ENCODE measurements at places on chromosomes 16 and 17. TPM values are rescaled to one million over a fixed set of nuclear protein-coding genes. Genes with fewer than 3 reads are reported as not detected.

GRCh38 chr17:79192503-79193351 is 118.1 kb downstream of the ENGASE start:
- no peak for DNase-seq

- no peak for DNase-seq
Measured at GRCh38 chr17:82246365-82247181, 17.7 kb downstream of the SLC16A3 start.

ABCA9 gene
- total RNA-seq: 8.9 TPM

NACA2 gene
- not detected for total RNA-seq

GRCh38 chr17:33266116-33266515 is 27.0 kb downstream of the ASIC2 start:
- no peak for DNase-seq

DNA sequence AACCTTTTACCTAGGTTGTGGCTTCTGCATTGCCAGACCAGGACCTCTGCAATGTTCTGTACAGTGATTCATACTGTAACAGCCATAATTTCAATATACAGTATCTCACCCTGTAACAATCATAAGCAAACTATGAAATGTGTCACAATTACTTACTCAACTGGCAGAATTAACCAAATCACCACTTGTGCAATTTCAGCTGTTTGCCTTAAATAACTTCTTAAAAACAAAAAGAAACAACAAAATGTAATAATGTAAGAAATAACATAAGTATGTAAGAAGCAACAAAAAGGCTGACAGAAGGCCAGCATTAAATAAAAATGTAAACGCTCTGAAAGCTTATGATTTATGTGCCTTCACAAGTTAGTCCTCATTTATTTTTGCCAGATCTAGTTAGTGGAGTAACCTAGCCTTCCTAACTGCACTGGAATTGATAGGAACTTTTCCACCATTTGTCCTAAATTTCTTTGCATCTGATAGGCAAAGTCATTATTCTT is 96.9 kb downstream of the SKAP1 start:
- DNase-seq: no peak

GRCh38 chr17:55814377-55814776 is 63.5 kb downstream of the PCTP start:
- peak; percentile 64 for DNase-seq

FBXW10B gene
- 0.55 TPM for total RNA-seq

TSPOAP1 gene
- total RNA-seq: 6.5 TPM

GRCh38 chr16:6698548-6698947 is 634.1 kb upstream of the RBFOX1 start:
- DNase-seq: no peak

- DNase-seq: no peak
Measured at GRCh38 chr17:21475571-21475970, 99.4 kb downstream of the KCNJ12 start.

FOXN1 gene
- total RNA-seq: not detected

KRT23 gene
- total RNA-seq: 0.13 TPM

TNFRSF13B gene
- not detected for total RNA-seq

- DNase-seq: no peak
Measured at GRCh38 chr16:69166946-69167930, 19.7 kb upstream of the SNTB2 start.

TPPP3 gene
- 0.40 TPM for total RNA-seq

GRCh38 chr16:58741166-58741565 is 7.0 kb upstream of the GOT2 start:
- DNase-seq: no peak

FUS gene
- total RNA-seq: 43.5 TPM

DNA sequence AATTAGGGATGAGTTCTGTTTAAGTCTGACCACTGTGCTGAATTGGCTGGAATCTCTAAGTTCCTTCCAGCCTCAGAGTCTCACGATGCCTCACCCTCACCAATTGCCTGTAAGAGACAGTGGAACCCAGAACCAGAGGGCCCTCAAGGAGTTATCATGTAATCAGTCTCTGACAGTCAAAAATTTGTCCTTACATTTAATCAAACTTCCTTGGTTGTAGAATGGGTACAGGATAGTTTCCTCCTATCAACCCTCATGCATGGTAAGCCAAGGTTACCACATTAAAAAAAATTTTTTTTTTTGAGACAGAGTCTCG is 83.2 kb downstream of the CDK5R1 start:
- no peak for DNase-seq

AFMID gene
- total RNA-seq: 145 TPM

DNA sequence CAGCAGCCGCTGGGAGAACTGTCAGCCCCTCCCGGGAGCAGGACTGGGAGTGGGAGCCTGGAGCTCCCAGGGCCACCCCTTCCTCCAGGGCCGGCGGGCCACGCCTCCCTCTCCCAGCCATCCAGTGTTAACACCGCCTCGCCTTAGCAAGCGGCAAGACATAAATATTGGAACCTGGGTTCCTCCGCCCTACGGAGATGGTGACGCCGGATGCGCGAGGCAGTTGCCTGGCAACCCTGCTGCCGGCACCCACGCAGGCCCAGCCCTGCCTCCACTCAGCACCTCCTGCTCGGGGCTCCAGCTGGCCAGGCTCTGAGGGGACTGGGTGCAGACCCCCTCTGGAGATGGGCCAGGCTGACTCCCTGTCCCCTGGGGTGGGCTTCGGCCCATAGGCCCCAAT is 27.4 kb upstream of the CACNA1H start:
- no peak for DNase-seq

DNA sequence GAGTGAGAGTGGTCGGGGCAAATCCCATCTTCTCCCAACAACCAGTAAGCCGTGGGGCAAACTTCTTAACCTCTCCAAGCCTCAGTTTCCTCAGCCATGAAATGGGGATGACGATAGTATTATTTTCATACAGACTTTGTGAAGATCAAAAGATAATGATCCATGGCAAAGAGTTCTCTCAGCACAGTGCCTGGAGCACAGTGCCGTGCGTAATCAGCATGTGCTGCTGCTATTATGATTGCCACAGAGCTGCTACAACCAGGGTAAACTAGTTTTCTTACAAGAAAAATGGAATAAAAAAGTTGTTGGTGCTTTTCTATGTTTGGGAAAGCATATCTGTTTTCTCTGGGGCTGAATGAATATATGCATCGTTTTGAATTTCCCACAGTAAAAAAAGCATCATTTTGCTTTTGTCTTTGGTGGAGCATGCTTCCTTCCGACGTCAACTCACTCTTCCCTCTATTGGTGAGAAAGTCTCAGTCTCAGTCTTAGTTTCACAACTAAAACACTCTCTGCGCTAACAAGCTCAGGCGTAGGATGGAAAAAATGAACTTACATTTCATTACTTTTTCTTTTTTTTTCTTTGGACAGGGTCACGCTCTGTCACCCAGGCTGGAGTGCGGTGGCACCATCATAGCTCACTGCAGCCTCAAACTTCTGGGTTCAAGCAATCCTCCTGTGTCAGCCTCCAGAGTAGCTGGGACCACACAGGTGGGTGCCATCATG is 37.2 kb downstream of the CDK5R1 start:
- DNase-seq: no peak

CES3 gene
- total RNA-seq: 80.3 TPM

DNA sequence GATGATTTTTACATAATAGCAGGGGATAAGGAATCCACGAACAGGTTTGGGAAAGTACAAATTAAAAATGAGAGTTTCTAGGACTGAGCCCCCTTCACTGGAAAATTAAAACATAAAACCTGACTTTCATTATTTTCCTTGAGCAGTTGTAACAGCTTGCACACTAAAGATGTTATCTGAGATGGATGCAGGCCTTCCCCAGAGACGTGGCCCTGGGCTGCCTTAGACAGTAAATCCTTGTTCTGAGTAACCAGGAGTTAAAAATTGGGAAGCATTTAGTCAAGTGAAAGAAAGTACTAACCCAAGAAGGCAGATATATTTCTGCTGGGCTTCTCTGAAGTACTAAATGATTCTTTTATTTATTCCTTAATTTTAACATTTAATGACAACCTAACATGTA is 432.2 kb upstream of the KIF2B start:
- DNase-seq: no peak

- no peak for DNase-seq
Measured at GRCh38 chr16:20675488-20676267, 21.8 kb downstream of the ACSM1 start.

GRCh38 chr17:35235917-35236316 is 7.0 kb upstream of the SLFN5 start:
- DNase-seq: no peak

ZNF174 gene
- 4.2 TPM for total RNA-seq

DNA sequence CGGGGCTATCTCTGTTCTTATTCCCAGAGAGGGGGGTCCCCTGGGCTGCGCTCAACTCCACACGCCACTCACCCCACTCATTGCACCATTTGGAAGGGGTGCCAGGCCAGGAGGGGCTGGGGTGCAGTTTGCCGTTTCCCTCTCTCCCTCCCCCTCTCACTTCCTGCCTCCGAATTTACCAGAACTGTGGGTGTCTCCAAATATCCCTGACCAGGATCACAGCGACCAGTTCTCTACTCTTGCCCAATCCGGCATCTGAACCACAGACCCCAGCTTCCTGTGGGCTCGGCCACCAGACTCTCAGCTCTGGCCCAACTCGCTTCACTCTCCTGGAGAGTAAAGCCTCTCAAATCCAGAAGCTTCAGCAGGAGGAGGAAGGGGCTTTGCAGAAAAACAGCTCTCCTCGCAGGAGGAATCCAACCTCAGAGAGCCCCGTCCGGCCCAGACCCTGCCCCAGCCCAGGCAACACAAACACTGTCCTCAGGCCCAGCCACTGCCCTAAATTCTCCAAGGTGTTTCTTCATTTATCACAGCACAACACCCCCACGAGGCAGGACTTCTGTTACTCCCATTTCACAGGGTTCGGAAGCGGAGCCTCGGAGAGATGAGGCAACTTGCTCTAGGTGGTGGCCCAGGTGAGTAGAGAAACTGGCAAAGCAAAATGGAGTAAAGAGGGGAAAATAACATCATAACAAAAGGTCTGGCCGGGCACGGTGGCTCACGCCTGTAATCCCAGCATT is 423 bp upstream of the ASGR2 start:
- no peak for DNase-seq

- no peak for DNase-seq
Measured at GRCh38 chr17:21078016-21078780, 35.4 kb upstream of the USP22 start.

GRCh38 chr17:73872816-73873215 is 228.6 kb upstream of the SDK2 start:
- no peak for DNase-seq

FBXO39 gene
- 0.13 TPM for total RNA-seq

- DNase-seq: no peak
Measured at GRCh38 chr16:14132696-14133048, 61.6 kb downstream of the MRTFB start.

DNA sequence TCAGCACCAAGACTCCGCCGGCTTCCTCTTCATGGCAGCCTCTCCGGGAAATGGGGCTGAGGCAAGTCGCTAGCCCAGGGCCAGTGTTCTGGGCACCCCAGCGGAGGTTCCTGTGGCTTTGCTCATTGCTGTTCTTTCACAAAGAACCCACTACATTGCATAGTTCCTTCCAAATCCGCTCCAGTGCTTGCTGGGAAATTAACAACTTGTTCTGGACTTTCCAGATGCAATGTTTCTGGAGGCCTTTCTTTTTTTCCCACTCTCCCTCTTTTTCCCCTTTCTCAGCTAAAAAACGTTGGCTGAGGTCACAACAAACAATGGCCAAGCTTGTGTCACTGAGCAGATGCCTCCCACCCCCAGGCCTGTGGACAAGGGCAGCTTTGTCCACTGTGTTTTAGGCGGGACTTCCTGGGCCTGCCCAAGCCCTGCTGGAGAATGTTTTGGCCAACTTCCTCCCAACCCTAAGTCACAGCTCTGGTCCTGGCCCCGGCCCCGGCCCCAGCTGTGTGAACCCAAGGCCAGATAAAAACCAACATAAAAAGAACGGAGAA is 131.5 kb upstream of the RCVRN start:
- DNase-seq: no peak

DNA sequence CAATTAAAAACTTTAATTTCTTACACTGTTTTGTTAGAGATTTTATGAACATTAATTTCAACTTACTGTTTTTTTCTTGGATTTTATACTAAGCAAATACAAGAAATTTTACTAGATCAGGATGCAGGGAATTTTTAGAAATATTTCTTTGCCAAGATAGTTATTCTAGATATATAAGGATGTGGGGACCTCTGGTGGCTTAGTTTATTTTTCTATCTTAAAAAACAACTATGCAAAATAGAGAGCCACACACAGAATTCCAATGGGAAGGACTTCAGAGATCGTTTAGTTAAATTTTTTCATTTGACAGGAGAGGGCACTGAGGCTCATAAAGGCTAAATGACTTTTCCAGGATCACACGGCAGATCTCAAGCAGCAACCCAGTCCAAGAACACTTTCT is 23.0 kb upstream of the CAPNS2 start:
- no peak for DNase-seq
